ENCODE measurements at places on chromosomes 12 and 14. TPM values are rescaled to one million over a fixed set of nuclear protein-coding genes. Genes with fewer than 3 reads are reported as not detected.

RFX4 gene
- not detected for total RNA-seq

BMP4 gene
- 3.0 TPM for total RNA-seq

CCNB1IP1 gene
- 58.5 TPM for total RNA-seq

ADCY4 gene
- total RNA-seq = not detected

OR6C74 gene
- not detected for total RNA-seq

IGF1 gene
- total RNA-seq = not detected

NAB2 gene
- total RNA-seq = 24.1 TPM

TAMALIN gene
- 0.53 TPM for total RNA-seq

JPH4 gene
- total RNA-seq = not detected

All from A549 treated with DMSO at 1 μM for 4 hours (cell line).